ENCODE measurements at places on chromosomes 16 and 17.

DNA sequence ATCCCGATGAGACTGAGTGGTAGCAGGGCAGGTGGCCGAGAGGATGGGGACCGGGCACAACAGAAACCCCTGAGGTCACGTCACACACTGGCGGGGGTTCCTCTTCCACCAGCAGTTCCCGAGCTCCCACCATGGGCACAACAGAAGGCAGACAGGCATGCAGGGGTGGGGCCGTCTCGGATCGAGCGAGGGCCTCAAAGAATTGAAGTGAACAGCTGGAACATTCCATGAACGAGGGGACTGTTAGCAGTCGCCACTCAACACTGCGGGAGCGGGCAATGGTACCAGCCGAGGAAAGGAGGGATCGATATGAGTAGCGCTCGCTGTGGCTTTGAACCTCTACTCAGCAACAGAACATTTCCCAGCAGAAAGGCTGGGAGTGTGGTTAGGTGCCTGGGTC is 5.3 kb downstream of the CEP131 start:
- no peak for DNase-seq

GRCh38 chr16:53502331-53503269 is at the start of gene AKTIP:
Gene AKTIP (minus strand): TSS chr16:53503209. CDS start chr16:53500259, 2,950 bp downstream.
- no peak for DNase-seq

DNA sequence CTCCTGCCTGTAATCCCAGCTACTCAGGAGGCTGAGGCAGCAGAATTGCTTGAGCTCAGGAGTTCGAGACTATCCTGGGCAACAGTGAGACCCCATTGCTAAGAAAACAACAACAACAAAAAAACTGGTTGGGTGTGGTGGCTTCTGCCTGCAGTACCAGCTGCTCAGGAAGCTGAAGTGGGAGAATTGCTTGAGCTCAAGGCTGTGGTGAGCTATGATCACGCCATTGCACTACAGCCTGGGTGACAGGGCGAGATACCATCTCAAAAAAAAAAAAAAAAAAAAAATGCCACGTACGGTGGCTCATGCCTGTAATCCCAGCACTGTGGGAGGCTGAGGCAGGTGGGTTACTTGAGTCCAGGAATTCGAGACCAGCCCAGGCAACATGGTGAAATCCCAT is 34.1 kb downstream of the NME2 start:
- no peak for DNase-seq

- no peak for DNase-seq
These were observed 57.4 kb upstream of the TEKT3 start for GRCh38 chr17:15398736-15399331.

DNA sequence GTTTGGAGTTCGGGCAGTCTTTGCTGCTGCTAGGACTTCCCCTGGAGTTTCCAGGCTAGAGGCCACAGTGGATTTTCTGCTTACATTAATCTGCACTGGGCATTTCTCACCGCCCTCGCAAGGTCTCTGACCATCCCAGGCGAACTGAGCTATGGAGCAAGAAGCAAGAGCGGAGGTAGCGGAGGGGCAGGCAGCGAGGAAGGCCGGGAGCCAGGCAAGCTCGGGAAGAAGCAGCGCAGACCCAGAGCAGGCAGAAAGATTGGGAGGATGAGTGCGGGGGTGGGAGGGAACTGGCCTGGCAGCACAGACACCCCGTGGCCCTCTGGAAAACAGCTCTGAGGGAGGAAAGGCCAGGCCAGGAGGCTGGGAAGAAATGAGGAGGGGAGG is 3.8 kb downstream of the COTL1 start:
- no peak for DNase-seq

GRCh38 chr16:57572978-57573728 is 30.7 kb downstream of the ADGRG5 start:
- no peak for DNase-seq

- peak; percentile 41 for DNase-seq
These were observed 300.6 kb downstream of the SOX9 start for GRCh38 chr17:72421128-72422092.

DNA sequence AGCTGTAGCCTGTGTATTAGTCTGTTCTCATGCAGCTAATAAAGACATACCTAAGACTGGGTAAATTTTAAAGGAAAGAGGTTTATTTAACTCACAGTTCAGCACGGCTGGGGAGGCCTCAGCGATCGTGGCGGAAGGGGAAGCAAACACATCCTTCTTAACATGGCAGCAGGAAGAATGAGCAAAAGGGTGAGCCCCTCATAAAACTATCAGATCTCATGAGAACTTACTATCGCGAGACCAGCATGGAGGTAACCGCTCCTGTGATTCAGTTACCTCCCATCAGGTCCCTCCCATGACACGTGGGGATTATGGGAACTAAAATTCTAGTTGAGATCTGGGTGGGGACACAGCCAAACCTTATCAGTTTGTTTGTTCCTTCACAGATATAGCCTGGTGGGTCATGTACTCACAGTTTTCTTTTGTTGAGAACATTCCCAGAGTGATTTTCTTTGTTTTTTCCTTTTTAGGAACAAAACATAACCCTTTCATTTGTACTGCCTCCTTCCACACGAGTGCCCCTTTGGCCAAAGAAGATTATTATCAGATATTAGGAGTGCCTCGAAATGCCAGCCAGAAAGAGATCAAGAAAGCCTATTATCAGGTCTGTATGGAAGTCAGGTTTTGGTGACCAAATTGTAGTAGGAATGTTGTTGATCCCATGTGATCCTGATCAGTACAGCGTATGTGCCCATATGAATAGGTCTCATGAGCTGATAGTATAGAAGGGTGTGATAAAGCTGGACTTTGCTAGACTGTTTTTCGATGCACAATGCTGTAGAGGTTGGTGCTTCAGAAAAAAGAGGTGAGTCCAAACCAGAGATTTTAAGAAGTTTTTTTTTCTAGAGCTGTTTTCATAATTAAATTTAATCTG is 8.5 kb downstream of the DNAJA3 start:
- no peak for DNase-seq

GRCh38 chr17:16886655-16887322 is 85.1 kb downstream of the TNFRSF13B start:
- no peak for DNase-seq

GRCh38 chr17:33028778-33029177 is 37.1 kb downstream of the SPACA3 start:
- DNase-seq, result no peak

- no peak for DNase-seq
These were observed 4.7 kb upstream of the DDX19A start for GRCh38 chr16:70342016-70342415.

GRCh38 chr17:48556576-48557401 is 11.9 kb upstream of the HOXB2 start:
- no peak for DNase-seq

DNA sequence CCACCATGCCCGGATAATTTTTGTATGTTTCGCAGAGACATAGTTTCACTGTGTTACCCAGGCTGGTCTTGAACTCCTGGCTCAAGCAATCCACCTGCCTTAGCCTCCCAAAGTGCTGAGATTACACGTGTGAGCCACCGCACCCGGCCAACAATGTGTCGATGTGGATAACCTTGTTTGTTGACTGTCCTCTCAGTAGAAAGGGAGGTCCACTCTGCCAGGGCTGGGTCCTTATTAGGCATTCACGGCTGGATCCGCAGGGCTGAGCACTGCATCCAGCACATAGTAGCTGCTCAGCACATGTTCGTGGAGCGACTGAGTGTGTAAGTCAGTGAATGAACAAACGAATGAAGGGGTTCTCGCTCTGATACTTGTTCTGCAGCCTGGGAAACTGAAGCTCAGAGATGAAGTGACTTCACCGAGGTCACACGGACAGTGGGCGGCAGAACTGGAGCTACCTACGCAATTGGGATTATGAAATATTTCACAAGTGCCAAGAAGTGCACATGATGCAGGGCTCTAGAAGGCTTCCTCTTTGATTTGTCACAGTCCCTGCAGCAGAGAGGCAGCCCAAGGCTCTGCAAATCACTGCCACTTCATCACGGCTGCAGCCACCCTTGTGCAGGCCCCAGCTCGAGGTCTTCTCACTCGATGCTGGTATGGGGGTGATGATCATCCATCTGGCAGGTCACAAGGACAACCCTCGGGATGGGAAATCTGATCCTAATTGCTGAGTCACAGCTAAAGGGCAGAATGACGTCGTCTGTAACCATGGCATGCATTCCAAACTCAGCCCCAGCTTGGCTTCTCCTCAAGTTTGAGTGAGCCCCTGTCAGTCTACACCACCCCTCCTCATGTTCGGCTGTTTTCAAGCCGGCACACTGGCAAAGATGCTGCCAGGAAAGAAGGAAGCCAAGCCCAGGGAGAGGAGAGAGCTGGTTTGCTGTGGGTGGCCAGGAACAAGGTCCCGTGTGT is 28.0 kb upstream of the SNN start:
- DNase-seq, result no peak

- DNase-seq, result no peak
These were observed 26.1 kb downstream of the HDAC5 start for GRCh38 chr17:44097110-44097958.

- DNase-seq, result no peak
These were observed 112.8 kb downstream of the ZNF778 start for GRCh38 chr16:89330177-89330856.

- DNase-seq, result no peak
These were observed 359.3 kb upstream of the SALL1 start for GRCh38 chr16:51510416-51510815.

- no peak for DNase-seq
These were observed 27.0 kb upstream of the RGS9 start for GRCh38 chr17:65109990-65110680.

- no peak for DNase-seq
These were observed 11.3 kb downstream of the WDR45B start for GRCh38 chr17:82636626-82637598.

GRCh38 chr16:72094266-72094610 is 591 bp downstream of the DHX38 start:
- no peak for DNase-seq

- DNase-seq, result no peak
These were observed 38.1 kb downstream of the SLC6A4 start for GRCh38 chr17:30197416-30197815.

DNA sequence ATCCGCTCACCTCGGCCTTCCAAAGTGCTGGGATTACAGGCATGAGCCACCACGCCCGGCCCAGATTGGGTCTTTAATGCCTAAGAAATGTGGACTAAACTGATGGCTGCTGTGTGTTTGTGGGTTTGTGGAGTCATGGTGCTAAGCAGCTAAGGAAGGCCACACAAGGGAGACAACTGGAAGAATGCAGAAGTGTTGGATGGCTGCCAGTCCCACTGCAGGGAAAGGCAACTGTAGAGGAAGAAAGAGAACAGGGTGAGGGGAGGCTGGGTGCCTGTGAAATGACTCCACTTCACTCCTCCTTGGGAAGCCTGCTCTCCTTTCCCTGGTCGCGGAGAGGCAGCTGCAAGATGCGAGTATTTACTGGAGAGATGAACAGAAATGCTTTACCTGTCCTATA is 23.5 kb upstream of the SIAH1 start:
- DNase-seq, result peak; percentile 64

DNA sequence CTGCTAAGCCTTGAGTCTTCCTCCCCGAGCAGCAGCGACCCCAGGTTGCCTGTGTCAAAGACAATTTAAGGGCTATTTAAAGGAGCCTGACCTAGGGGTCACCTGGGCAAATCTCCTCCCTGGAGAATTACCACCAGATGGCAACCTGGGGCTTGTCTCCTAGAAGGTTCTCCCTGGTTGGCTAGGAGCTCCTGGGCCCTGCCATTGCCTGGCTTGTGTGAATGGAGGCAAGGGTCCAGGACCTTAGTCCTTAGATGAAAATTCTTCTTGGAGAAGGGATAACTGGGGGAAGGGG is 51.3 kb upstream of the TAC4 start:
- no peak for DNase-seq

- no peak for DNase-seq
These were observed 108.2 kb upstream of the HS3ST2 start for GRCh38 chr16:22705799-22706198.

GRCh38 chr16:4684058-4684715 is 9.2 kb upstream of the NUDT16L1 start:
- DNase-seq, result no peak

DNA sequence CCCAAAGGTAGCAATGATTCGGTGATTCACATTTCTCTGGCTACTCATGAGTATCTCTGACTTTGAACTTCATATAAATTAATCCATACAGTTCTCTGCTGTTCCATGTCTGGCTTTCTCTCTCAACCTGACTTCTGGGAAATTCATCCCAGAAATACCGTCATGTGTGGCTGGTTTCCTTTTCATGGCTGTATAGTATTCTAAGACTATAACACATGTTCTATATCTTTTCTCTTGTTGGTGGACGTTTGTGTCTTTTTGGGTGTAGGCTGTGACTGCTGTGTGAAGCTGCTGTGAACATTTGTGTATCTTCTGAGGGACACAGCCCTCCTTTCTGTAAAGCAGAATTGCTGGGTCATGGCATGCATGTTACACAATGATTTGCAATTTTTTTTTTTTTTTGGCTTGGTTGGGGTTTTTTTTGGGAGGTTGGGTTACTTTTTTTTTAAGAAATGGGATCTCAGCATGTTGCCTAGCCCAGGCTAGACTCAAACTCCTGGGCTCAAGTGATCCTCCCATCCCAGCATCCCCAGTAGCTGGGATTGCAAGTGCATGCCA is 6.3 kb downstream of the TTYH2 start:
- DNase-seq, result no peak

DNA sequence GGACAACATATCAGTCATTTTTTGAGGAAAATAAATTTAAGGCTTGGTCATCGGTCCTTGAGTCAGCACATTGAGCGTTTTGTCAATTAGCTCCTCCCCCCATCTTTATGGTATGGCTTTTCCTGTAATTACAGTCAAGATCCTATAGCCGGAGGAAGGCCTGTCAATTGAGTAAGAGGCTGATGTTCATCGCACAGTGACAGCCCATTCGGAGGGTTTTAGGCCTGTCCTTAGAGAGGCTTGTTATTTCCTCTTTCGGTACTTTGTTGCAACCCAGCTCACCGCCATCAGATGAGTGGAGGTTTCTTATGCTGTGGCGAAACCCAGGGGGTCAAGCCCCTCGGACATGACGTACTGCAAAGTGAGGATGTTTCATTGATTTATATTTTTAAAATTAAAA is 395.2 kb downstream of the WWOX start:
- DNase-seq, result no peak

GRCh38 chr17:17434477-17434876 is 42.3 kb upstream of the MED9 start:
- no peak for DNase-seq

- DNase-seq, result no peak
These were observed 53.8 kb downstream of the TBX4 start for GRCh38 chr17:61505846-61506627.

- no peak for DNase-seq
These were observed 96.9 kb downstream of the ADCY9 start for GRCh38 chr16:4019371-4019791.

DNA sequence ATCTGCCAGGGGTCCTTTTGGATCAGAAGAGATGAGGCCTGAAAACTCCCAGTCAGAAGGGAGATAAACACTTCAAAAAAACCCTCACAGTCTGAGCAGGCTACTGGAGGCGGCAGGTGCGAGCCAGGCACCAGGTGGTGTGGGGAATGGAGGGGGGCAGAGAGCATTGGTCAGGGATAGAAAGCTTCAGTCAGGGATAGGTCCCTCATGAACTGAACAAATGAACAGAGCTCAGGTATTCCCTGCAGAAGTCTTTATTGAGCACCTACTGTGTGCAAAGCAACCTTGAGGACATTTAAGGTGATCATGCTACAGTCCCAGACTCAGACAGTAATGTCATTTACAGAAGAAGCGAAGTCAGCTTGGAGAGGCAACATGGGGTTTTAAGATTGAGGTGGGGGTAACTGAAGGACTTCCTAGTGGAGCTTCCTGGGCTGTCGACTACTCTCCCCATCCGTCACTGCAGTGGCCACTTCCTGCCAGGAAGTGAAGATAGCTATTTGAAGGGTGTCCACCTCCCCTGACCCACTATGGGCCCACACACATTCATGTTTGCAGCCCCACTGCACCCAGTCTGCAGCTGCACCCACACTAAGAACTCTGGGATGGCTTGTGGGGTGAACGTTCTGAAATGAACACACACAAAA is 3.2 kb downstream of the KIFC3 start:
- DNase-seq, result no peak

GRCh38 chr16:35152067-35152627 is 1692.7 kb downstream of the TP53TG3F start:
- no peak for DNase-seq

All from GDM1 (cell line).